Daoy (cell line): ENCODE measurements at places on chromosomes 1 and 21. TPM values are rescaled to one million over a fixed set of nuclear protein-coding genes. Genes with fewer than 3 reads are reported as not detected.

Gene TTC22
- total RNA-seq, result not detected in 2 replicates

Gene PBXIP1
- 10.5 and 10.9 TPM in 2 replicates for total RNA-seq

DNA sequence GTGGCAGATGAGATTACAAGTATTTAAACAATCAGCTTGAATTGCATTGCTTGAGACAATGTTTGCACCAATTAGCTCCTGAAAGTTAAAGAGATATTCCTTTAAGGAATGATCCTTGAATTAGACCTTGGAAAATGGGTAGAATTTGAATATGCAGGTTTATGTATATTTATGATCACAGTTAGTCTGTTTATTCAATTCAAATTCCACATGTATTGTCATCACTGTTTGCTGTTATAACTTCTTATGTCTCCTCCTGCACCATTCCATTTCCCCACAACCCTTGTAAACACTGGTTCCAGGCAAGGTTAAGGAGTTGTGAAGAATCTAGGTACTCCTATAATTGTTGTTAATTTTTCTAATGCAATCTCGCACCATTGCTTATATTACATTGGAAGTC, 518.2 kb upstream of the PBX1 start:
- DNase-seq, result no peak

Gene NBPF4
- 0.46 TPM in 1 of 2 replicates, not detected in the other for total RNA-seq

DNA sequence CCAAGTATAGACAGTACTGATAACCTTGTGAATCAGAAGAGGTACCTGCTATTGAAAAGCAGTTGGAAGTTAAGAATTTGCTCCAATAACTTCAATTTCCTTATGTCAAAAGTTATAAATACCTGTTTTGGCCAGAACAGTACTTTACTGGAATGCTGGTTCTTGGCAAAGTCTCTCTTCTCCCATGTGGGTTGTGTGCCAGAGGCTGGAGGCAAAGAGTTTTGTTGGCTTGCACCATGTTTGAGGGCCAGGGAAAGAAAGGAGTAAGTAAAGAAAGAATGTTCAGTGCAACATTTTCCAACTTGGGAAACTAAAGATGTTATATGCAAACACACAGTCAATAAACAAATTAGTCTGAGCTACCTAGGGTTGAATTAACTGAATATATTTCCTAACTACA, 67.0 kb upstream of the DYNLT5 start:
- DNase-seq, result no peak

Gene LPGAT1
- total RNA-seq, result 24.9 and 35.7 TPM in 2 replicates

DNA sequence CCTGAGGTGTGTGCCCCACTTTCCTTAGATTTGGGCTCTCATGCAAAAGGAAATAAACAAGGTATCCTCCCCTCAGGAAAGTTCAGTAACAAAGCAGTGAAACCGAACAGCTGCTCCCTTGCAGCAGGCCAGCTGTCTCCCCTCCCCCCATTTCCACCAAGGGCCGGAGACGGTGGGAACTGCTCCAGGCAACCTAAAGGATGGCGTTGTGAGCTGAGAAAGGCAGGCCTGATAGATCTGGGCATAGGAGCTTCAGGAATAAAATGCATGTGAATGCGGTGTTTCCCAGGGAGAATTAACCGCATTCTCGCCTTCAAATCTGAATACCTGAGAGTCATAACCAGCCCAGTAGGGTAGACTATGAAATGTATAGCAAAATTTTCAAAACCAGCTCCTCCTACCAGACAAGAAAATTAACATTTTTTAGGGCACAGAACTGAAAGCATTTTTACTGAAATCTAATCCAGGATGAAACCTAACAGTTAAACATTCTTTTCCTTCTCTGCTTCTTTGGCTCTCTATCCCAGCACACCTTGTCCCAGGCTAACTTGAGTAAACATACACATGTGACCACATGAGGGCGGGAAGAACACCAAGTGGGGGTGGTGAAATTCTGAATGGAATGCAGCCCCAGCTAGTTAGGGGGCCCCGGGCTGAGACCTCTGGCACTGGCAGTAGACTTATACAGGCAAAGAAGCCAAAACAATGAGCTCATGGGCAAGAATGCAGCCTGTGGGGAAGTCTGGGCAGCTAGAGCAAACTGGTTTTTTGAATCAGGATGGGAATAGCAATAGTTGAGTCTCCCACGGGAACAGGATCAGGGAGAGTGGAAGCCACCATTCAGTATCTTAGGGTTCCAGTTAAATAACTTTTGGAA, 11.5 kb downstream of the MCL1 start:
- DNase-seq, result peak; percentile 96

DNA sequence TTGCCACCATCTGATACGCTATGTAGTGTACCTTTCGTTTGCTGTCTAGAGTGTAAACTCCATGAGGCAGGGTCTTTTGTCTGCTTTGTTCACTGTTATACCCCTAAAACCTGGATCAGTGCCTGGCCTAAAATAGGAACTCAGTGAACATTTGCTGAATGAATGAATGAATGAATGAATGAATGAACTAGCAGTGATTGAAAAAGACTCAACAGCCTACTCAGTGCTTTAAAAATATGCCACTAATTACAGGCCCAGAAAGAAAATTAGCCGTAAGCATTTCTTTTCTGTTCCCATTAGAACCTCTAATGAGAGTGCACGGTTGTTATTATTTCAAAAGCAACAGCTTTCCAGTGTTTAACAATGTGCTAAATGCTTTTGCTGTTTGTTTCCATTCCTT, 69.3 kb upstream of the SYT6 start:
- DNase-seq, result no peak

- no peak for DNase-seq
These were observed 134.4 kb downstream of the ZNF281 start for GRCh38 chr1:200275415-200275814.

Gene EPHB2
- 80.0 and 94.2 TPM in 2 replicates for total RNA-seq

- DNase-seq, result peak; percentile 54
These were observed 17.6 kb downstream of the FCRL4 start for GRCh38 chr1:157580179-157580827.

DNA sequence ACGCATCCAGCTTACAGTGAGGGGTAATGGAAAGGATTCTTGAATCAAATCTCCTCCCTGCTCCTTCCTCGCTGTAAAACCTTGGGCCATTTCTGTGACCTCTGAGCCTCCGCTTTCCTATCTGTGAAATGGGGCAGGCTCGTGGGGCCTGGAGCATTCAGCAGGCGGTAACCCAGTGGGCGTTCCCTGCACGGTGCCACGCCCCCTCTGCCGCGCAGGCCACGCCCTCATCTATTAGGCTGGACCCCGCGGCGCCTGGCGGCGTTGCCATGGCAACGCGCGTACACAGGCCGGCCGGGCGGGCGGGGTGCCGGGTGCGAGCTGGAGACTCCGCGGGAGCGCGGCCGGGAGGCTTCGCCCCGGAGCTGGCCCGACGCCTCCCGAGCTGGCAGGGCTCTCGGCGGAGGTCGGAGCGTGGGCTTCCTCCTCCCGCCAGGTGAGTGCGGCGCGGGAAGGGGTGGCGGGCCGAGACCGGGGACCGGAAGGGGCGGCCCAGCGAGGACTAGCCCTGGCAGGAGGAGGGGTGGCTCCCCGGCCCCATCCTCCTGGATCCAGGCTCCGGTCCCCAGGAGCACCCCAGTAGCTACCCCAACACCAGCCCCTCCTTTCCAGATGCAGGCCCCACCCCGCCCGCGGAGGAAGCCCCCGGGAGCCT, at the start of gene FHAD1:
Gene FHAD1 (plus strand): TSS at position 264 of the 655 bp plus-strand sequence. CDS start 4,562 bp downstream, outside the sequence.
- DNase-seq, result peak; percentile 90

GRCh38 chr1:9629445-9630201, 21.9 kb upstream of the PIK3CD start:
- no peak for DNase-seq
